ENCODE measurements at places on chromosomes 6 and 20. TPM values are rescaled to one million over a fixed set of nuclear protein-coding genes. Genes with fewer than 3 reads are reported as not detected.

GRCh38 chr6:90406957-90407356 lies 110.3 kb upstream of the BACH2 start:
- DNase-seq: no peak

GRCh38 chr20:57595041-57596030 lies 24.9 kb downstream of the ZBP1 start:
- DNase-seq: no peak

DNA sequence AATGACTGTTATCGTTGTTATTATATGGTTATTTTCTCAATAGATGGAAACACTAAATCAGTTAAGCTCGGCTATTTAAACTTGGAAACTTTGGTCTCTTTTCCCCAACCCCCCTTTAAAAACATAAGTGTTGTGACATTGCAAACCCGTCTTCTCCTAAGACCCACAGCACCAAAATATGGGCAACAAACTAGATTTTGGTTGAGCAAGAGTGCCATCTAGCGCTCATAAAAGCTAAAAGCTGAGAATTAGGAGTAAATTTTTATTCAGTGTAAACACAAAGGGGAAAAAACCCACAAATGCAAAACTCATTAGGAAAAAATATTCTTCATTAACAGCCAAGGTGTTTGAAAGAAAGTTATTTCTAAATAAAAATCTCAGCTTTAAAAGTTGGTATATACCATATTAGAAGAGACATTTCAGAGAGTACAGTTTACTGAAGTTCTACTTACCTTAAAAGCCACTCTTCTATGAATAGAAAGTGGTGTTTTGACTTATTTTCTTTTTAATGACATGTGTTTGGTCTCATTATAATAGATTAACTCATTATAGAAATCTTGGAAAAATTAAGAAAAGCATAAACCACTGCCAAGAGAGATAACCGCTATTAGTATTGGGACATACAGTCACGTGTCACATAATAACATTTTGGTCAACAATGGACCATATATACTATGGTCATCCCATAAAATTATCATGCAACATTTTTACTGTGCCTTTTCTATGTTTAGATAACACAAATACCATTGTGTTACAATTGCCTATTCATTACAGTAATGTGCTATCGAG lies 21.1 kb downstream of the SESN1 start:
- no peak for DNase-seq

GRCh38 chr20:47370214-47370613 lies 13.7 kb upstream of the ZMYND8 start:
- DNase-seq: no peak

- no peak for DNase-seq
Measured at GRCh38 chr20:5178046-5178445, 51.2 kb downstream of the CDS2 start.

GRCh38 chr20:49637046-49637637 lies 69.2 kb upstream of the PTGIS start:
- no peak for DNase-seq

- DNase-seq: no peak
Measured at GRCh38 chr6:130359736-130360135, 6.1 kb upstream of the TMEM200A start.

GRCh38 chr6:153959276-153959675 lies 79.8 kb upstream of the OPRM1 start:
- DNase-seq: no peak

- DNase-seq: no peak
Measured at GRCh38 chr6:33280539-33280938, 3.6 kb downstream of the B3GALT4 start.

GRCh38 chr6:108760126-108761050 lies 87.8 kb upstream of the ARMC2 start:
- DNase-seq: no peak

DNA sequence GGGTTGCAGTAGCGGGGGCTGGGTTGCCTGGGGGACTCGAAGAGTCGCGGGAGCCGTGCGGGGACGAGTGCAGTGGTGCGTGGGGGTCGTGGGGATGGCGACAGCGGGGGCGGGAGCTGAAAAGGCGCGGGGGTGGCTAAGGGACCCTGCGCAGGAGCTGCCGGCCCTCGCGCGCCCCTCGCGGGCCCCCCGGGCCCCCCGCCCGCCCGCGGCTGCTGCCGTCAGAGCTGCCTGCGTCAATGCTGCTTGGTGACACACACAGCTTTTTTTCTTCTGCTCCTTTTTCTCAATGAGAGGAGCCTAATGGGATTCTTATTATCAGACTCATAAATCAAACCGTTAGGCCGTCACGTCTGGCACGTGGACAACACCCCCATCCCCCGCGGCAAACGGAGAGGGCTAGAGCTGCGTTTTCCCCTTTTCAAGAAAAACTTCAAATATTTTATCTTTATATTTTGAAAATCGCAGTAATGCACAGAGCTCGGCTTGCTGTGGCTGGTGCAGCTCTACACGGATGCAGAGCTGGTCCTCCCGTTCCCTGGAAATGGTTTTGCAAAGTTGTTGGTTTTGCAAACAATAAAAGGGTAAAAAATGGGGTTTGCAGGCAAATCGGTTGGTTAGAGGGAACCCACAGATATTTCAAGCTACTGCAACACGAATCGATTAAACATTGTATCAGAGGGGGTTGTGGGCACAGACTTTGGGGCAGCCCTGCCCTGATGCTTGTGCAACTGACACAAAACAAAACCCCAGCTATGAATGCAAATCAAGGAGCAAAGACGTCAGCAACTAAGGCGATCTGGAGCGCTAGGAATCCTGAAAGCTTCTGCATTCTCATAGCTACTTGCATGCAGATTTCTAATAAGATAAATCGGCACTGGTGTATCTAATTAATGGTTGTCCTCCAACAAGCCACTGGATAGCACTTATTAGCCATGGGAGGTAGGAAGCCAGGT lies 161.4 kb downstream of the TBXT start:
- DNase-seq: peak; percentile 74

DNA sequence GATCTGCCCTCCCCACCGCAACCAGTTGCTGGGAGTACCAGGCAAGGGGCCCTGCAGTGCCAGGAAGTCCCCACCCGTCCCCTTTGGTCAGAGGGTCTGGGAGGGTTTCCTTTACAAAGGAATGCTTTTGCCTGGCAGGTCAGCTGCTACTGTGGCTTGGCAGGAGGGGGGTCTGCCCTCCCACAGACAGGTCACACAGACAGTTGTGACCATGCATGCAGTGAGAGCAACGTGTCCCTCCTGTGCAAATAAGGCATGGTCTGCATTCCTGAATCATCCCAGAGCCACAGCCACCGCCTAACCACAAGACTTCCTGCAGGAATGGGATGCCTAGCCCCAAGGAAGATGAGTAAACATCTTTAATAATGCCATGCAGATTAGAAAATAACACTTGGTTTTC lies 439 bp upstream of the F13A1 start:
- DNase-seq: no peak

GRCh38 chr20:16828666-16829305 lies 80.6 kb downstream of the OTOR start:
- no peak for DNase-seq

GRCh38 chr6:109303640-109304283 lies 78.5 kb downstream of the CD164 start:
- no peak for DNase-seq

- DNase-seq: no peak
Measured at GRCh38 chr6:11198663-11199603, 33.5 kb downstream of the NEDD9 start.

- DNase-seq: no peak
Measured at GRCh38 chr6:133396984-133397348, 155.8 kb downstream of the EYA4 start.

- no peak for DNase-seq
Measured at GRCh38 chr6:106692112-106692818, 62.9 kb downstream of the QRSL1 start.

DNA sequence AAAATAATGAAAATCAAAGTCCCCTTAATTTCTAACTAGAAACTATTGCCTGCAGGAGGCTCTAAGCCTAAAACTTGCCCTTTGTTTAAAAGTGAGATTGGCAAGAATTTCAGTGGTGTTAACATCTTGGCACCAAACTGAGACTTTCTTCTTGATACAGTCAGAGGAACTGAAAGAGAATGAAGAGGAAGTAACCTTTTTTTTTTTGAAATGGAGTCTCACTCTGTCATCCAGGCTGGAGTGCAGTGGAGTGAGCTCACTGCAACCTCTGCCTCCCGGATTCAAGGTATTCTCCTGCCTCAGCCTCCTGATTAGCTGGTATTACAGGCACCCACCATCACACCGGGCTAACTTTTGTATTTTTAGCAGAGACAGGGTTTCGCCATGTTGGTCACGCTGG lies 3.6 kb downstream of the DOP1A start:
- DNase-seq: no peak

GRCh38 chr20:60240986-60241385 lies 282.8 kb downstream of the CDH26 start:
- DNase-seq: no peak

GRCh38 chr6:105560611-105561066 lies 157.8 kb upstream of the PREP start:
- DNase-seq: no peak

- DNase-seq: peak; percentile 52
Measured at GRCh38 chr6:1311400-1312202, at the start of gene FOXQ1. FOXQ1 (plus strand) TSS chr6:1312098; CDS start chr6:1312705, 607 bp downstream.

DNA sequence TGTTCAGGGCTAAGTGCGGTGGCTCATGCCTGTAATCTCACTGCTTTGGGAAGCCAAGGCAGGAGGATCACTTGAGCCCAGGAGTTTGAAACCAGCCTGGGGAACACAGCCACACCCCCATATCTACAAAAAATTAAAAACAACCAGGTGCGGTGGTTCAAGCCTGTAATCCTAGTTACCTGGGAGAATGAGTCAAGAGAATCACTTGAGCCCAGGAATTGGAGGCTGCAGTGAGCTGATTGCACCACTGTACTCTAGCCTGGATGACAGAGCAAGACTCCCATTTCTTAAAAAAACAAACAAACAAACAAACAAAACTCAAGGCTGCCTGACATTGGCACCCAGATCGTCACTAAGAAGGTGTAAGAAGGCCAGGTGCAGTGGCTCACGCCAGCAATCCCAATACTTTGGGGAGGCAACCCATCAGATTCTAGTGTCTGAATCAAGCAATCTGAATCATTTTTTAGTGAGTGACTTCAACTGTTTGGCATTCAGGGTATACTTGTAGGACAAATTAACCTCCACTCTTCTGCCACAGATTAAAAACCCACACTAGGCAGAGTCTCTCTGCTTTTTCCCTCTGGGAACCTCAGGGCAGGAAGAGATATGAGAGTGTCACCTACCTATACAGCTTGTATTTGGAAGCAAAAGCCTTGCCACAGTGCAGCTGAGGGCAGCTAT lies 6.1 kb downstream of the PLAGL2 start:
- DNase-seq: no peak

DNA sequence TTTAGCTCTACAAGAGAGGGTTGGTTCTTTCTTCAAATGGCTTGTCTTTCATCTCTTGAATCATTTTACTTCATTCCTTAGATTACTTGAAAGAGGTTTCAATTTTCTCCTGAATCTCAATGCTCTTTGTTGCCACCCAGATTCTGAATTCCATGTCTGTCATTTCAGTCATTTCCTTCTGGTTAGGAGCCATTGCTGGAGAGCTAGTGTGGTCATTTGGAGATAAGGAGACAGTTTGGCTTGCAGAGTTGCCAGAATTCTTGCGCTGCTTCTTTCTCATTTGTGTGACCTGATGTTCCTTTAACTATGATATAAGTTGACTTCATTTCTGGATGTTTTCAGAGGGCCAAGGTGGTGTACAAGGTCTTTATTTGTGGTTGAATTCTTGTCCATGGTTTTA lies 157.8 kb downstream of the SLC22A3 start:
- no peak for DNase-seq

DNA sequence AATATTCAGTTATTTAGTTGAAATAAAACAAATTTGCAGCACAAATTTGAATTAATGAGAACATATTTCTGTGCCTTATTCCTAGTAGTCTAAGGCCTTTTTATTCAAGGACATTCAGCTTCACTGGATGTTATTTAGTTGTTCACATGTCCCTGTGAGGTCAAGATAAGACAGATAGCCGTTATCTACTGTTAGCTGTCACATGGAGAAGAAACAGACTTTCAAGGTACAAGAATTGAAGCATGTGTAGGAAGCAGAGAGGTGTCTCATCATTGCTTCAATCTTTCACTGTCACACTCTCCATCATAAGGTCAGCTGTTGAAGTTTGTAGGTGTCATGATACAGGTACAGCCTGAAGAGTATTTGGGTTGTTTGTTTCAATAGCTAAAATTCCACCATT lies 112.9 kb upstream of the JAG1 start:
- no peak for DNase-seq

DNA sequence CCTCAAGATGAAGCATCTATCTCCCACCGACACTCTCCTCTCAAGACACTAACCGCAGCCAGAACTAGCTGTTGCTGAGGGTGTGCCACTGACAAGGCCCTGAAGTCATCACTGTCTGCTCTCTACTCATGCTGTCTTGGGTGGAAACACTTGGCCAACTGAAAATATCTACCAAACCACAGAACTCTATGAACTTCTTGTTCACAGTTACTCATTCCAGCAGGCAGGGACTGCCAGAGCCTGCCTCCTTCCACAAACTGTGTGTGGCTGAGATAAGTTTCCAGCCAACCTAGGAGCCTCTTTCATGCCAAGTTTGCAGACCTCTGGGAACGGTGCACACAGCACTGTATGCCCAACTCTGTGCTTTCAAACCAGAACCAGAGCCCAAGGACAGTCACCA lies 45.5 kb upstream of the NXT1 start:
- no peak for DNase-seq

- no peak for DNase-seq
Measured at GRCh38 chr20:41480054-41480770, 113.6 kb upstream of the EMILIN3 start.

- no peak for DNase-seq
Measured at GRCh38 chr6:106549521-106549920, 79.8 kb downstream of the RTN4IP1 start.

- no peak for DNase-seq
Measured at GRCh38 chr6:49225471-49225870, 237.6 kb downstream of the MMUT start.

DNA sequence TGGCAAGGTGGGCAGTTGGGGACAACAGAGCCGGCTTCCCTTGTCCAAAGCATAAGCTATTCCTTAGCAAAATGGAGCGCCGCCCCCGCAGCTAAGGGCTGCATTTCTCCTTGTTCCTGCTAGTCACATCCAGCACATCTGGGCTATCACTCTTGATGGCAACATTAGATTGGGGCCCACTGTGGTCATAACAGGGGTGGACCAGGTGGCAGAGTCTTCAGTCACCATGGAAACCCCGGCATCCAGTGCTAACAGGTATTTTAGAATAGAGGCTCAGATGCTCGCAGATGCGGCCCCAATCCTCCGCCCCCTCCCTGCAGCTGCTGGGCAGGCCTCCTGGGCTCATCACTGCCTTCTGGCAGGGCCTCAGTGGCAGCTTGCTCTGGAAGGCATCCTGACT lies 168.2 kb upstream of the PROKR2 start:
- DNase-seq: no peak

GRCh38 chr6:113774127-113774825 lies 82.9 kb upstream of the MARCKS start:
- DNase-seq: no peak

TBXT gene
- not detected for total RNA-seq

PARD6B gene
- 4.7 TPM for total RNA-seq

TNFRSF6B gene
- 0.32 TPM for total RNA-seq

NOX3 gene
- not detected for total RNA-seq

ZBTB12 gene
- total RNA-seq: 3.1 TPM

PHACTR2 gene
- total RNA-seq: 70.0 TPM

TMEM170B gene
- total RNA-seq: 4.5 TPM

SUMO4 gene
- 0.22 TPM for total RNA-seq

SNRNP48 gene
- total RNA-seq: 17.5 TPM

CSNK2A1 gene
- 103 TPM for total RNA-seq

RSPO3 gene
- total RNA-seq: 0.67 TPM

TMEM14A gene
- total RNA-seq: 8.4 TPM

FUCA2 gene
- total RNA-seq: 38.8 TPM

SNX3 gene
- 269 TPM for total RNA-seq

BPIFA1 gene
- not detected for total RNA-seq

GRM1 gene
- 2.2 TPM for total RNA-seq

GPLD1 gene
- 1.0 TPM for total RNA-seq

SLC22A23 gene
- 5.4 TPM for total RNA-seq

HEY2 gene
- 60.6 TPM for total RNA-seq

All from Right ventricle myocardium superior (tissue), 1 donor.